Activated T-cell treated with anti-CD3 and anti-CD28 coated beads, Interleukin-2, amount 50 U/mL, for 4 hours (primary cell): ENCODE measurements at places on chromosomes 13 and 19.

DNA sequence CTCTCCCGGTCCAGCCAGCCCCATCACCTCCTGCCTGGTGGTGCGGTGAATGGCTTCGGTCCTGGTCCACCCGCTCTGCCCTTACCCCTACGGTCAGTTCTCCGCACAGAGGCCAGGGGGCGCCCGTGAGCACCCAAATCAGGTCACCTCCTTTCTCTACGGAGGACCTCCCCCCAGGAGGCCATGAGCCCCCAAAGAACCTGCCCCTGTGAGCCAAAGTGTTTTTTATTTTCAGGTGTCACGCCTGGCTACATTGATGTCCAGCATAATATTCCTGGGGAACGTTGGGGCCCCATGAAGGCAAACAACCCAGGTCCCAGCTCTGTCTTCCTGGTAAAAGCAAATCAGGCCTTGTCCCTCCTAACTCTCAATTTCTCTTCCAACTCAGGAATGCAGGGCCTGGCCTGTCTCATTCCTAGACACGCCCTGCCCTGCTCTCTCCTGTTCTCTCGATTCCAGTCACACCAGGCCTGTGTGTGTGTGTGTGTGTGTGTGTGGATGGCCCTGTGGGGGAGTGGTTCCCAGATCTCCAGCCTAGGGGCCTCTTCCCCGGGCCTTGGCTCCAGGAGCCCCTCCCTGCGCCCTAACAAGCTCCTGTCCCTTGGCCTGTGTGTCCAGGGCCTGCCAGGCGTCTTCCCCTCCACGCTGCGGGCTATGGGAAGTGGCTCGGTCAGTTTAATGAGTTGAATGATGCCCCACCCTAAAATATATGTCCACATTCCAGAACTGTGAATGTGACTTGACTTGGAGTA, 9.7 kb upstream of the GIPC1 start:
- DNase-seq = peak; percentile 72

DNA sequence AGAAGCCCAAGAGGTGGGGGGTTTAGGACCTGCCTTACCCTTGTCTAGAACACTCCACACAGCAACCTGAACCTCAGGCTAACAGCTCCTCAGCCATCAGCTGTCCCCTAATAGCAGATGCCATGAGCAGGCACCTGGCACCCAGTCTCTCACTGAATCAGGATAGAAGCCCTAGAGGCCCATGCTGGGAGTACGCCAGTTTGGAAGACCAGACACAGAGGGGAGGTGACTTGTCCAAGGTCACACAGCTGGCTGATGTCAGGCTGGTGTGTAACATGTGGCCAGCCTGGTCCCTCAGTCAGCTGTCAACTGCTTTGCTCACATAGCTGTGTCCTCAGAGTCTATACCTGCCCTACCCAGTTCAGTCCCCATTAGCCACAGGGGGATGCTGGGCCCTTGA, 12.8 kb upstream of the SAMD1 start:
- DNase-seq = no peak

GRCh38 chr19:38629568-38629967, 10.6 kb downstream of the EIF3K start:
- no peak for DNase-seq

- no peak for DNase-seq
Observed at GRCh38 chr19:35330475-35330874, 1.5 kb downstream of the CD22 start.

- no peak for DNase-seq
Observed at GRCh38 chr13:97125810-97126738, 96.1 kb upstream of the MBNL2 start.

- DNase-seq = peak; percentile 63
Observed at GRCh38 chr19:1767464-1767933, 14.2 kb downstream of the ONECUT3 start.

DNA sequence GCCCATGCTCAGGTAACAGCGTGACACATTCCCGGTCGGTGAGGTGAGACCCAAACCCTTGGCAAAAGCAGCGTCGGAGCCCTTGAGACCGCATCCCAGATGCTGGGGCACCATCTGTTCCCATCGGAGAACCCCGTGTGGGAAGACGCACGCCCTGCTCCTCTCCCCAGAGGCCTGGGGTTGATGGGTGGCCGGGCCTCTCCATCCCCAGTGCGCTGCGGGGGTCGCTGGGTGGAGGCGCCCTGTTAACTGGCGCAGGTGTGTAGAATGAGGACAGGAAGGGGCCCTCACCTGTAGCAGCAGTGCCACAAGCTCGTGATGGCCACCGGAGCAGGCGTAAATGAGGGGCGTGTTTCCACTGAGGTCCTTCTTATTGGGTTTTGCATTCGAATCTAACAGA, 24.6 kb downstream of the PDCD5 start:
- no peak for DNase-seq

- DNase-seq = no peak
Observed at GRCh38 chr19:49837425-49837824, 13.5 kb upstream of the PTOV1 start.

GRCh38 chr13:25136880-25137787, 35.0 kb downstream of the AMER2 start:
- DNase-seq = no peak

DNA sequence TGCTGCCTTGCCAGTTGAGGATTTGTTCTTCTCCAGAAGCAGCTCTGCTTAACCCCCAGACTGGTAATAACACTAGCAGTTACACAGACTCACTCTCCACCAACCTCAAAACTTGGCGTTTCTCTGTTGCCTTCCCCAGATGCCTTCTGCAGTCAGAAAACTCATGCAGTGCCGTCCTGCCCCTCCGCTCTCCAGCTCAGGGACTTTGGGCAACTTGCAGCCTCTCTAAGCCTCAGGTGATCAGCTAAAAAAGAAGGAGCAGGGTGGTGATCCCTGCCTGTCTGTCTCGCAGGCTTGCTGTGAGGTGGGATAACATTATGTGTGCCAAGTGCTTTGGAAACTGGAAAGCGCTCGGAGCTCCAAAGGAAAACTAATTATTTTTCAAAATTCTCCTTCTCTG, 391.6 kb downstream of the HS6ST3 start:
- DNase-seq = no peak

DNA sequence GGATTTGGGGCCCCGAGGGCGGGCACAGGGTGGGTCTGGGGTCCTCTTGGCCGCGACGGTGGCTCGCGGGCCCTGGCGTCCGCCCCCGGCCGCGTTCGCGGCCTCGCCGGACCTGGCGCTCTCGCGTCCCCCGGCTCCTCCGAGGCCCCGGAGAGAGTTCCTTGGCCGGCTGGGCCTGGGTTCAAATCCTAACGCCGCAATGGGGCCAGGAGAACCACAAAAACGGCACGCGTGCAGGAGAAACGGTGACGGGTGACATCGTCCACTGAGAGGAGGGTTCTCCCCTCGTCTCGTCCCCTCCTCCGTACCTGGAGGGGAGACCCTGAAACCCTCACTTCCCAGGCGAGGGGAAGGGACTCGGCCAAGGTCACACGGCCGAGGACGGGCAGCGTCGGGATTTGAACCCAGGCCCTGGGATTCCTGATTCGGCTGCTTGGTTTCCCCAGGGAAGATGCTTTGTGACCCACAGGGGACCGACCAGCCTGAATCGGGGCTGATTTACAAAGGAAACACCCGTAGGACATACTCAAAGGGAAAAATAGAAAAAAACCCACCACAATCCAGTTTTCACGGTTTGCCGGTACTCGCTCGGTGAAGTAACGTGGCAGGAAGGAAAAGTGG, 624 bp downstream of the SAFB start:
- no peak for DNase-seq
